ENCODE measurements at places on chromosomes 2 and 18.

GRCh38 chr2:12005886-12006681, 259.7 kb downstream of the LPIN1 start:
- DNase-seq: peak; percentile 20

DNA sequence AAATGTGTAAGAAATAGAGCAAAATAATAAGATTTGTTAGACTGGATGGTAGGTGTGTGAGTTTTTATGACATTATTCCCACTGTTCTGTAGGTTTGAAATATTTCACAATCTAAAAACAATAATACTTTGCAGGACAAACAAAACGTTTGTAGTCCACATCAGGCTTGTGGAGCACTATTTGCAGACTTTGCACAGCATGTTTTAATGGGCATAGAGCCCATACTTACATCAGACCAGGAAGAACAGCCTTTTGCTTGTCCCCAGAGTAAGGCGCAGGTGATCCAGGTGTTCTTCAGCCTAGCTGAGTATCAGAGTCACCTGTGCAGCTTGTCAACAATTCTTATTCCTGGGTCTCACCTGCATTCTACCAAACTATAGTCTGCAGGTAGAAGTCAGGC, 9.1 kb upstream of the STK39 start:
- no peak for DNase-seq

GRCh38 chr2:176383836-176384442, 114.7 kb downstream of the MTX2 start:
- no peak for DNase-seq

GRCh38 chr2:17148407-17149145, 369.7 kb downstream of the RAD51AP2 start:
- no peak for DNase-seq

DNA sequence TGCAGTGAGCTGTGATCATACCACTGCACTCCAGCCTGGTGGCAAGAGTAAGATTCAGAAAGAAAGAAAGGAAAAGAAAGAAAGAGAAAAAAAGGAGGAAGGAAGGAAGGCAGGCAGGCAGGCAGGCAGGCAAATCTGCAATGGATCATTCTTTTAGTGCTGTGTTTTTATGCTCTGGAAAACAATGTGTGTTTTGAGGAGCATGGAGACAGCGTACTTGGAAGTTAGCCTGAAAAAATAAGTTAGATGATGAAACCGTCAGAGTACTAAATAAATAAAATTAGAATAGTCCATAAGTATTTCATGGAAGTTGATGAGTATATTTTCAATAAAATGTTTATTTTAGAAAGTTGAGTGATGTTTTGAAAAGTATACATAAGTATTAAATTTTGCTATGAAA, 366.4 kb upstream of the CDH20 start:
- DNase-seq: no peak

DNA sequence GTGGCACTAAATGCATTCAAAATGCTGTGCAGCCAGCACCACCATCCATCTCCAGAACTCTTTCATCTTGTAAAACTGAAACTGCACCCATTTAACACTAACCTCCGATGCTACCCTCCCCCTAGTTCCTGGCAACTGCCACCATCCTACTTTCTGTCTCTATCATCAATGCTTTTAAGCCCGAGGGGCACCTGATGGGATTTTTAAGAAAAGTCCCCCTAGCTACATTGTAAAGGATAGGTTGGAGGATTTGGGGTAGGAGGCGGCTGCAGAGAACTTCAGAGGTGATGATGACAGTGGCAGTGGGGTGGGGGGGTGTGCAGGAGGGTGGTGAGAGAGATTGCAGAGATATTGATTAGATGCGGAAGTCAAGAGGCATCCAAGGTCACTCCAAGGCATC, 10.8 kb upstream of the YWHAQ start:
- no peak for DNase-seq

- peak; percentile 95 for DNase-seq
Observed at GRCh38 chr2:138501425-138502254, at the start of gene SPOPL. Gene SPOPL, plus strand, starts transcription at chr2:138501770. Its CDS starts 48,447 bp downstream, at chr2:138550217.

- DNase-seq: peak; percentile 36
Observed at GRCh38 chr2:45452866-45453265, 158.2 kb downstream of the SRBD1 start.

DNA sequence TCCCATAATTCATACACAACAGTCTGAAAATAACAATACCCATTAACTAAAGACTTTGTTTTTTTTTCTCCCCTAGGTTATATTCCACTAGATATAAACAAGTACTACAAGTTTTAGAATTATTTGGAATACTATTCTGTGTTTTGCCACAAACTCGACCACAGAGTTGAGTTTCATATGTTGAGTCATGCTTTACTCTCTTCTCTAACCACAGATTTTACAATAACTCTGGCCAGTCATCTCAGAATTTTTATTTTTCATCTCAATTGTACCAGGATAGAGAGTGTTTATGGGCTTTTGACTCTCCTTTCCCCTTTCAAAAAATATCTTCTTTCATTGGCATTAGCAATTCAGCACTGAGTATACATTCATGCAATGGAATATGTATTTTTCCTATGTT, 348.7 kb upstream of the GALNT5 start:
- no peak for DNase-seq

DNA sequence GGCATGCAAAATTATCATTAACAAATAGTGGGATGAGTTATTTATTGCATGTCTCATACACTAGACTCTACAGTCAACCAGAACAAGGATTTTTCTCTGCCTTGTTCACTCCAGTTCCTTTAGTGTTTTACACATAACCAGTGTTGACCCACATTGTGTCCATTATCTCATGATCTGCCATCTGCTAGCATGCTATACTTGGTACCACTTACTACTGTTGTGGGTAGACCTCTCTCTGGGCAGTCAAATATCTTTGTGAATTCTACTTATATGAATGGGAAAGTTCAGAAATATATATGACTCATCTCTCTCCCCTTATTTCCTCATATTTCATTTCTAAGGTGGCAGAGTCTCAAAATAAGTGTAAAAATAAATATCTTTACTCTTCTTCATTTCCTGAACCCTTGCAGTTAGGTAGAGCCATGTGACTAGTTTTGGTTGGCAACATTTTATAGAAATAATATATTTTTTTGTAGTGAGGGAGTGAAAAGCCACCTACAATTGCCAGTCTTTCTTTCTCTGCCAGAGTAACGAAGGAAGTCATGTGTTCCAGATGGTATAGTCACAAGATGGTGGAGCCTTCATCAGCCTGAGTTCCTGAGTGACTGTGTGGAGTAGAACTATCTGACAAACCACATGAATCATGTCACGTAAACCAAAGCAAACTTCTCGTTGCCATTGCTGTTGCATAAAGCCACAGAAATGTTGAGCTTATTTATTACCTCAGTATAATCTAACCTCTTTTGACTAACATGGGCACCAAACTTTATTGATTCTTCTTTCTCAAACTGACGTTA, 704.0 kb downstream of the RNF144A start:
- no peak for DNase-seq

- DNase-seq: no peak
Observed at GRCh38 chr18:63956755-63957154, 7.7 kb downstream of the HMSD start.

- DNase-seq: no peak
Observed at GRCh38 chr2:74735009-74735408, 81.0 kb downstream of the SEMA4F start.

DNA sequence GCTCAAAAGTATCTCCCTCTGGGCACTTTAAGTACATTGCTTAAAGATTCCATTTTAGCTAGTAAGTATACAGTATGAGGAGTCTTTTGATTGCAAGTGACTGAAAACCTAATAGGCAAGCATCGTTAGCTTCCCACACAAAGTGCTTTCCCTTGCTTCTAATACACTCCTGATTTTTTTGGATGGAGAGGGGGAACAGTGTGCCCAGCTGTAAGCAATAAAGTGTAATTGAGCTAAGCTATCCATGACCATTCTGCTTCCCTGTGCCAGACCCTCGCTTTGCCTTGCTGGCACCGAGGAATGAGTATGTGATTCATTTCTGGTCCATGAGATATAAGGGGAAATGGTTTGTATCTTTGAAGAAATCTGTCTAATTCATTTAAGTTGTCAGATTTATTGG, 3.8 kb upstream of the ZNF24 start:
- no peak for DNase-seq

- DNase-seq: no peak
Observed at GRCh38 chr2:10721396-10722251, at the start of gene ATP6V1C2. Gene ATP6V1C2, plus strand, starts transcription at chr2:10721630. Its CDS starts 1,220 bp downstream, at chr2:10722850.

DNA sequence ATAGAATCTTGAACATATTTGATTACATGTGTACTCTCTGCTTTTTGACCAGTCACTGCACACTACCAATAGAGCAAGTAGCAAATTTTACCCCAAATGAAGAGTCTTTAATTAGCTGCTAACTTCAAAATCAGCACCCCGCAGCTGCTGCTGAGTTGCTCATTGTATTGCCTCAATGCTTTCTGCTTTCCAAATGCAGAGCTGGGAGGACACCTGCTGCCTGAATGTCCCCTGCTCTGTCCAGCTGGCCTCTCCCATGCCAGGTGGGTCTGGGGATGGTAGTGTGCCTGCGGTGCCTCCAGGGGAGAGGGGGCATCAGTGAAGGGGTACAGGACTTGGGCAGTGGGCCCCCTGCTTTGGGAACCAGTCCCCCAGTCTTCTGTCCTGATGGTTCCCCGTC, 184.8 kb downstream of the PRKCE start:
- DNase-seq: no peak

Measured in heart right ventricle (tissue), 16 donors.